RWPE1 (cell line): ENCODE measurements at places on chromosomes 3 and 15.

DNA sequence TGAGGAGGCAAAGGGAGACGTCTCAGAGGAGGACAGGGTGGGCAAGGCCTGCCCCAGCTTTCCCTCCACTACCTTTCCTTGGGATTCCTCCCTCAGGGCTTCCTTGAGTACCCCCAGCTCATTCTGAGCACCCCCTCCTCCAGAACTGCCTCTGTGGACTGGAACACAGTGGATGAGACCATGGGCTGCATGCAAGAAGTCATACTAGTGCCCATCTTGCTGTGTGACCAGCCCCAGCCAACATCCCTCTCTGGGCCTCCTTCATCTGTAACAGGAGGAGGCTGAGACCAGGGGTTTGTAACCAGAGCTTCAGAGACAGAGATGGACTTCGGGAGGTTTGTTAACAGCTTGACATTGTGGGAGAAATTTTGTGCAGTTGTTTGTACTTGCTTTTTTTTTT is 25.6 kb downstream of the FEM1B start:
- DNase-seq, result no peak

DNA sequence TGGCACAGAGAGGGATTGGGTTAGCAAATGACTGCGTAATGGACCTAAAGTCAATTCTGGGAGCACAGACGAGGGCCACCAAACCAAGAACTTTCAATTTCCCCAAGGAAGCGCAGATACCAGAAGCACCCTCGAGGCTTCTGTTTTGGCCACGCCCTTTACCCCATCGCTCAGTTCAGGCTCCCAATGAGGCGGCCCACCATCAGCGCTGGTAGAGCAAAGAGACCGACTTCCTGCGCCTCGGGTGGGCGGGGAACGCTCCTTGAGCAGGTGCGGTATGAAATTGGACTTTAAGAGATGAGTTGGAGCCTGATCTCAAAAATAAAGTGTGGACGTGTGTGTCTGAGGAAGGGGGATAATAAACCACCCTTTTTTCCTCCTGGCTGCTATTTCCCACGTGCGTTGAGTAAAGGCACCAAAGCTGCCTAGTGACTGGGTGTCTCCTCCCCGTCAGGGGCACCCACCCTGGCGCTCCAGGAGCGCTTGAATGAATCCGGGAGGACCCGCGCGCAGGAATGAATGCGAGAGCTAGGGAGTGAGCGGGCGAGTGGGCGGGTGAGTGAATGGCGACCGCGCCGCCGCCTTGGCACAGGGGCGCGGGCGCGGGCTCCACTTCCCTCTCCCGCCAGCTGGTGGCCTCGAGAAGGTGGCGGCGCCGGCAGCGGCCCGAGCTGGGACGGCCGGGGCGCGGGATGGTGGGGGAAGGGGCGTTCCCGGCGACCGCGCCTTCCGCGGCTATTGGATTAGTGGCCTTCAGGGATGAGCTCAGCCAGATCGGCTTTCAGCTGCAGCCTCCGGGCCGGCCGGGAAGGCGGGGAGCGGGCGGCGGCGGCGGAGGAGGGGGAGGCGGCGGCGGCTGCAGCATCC is at the start of gene SPSB4:
SPSB4 (plus strand) TSS at position 772 of the 867 bp plus-strand sequence. CDS start 14,758 bp downstream, outside the sequence.
- peak; percentile 68 for DNase-seq

GRCh38 chr3:13509059-13509815 is 29.1 kb downstream of the HDAC11 start:
- no peak for DNase-seq

DNA sequence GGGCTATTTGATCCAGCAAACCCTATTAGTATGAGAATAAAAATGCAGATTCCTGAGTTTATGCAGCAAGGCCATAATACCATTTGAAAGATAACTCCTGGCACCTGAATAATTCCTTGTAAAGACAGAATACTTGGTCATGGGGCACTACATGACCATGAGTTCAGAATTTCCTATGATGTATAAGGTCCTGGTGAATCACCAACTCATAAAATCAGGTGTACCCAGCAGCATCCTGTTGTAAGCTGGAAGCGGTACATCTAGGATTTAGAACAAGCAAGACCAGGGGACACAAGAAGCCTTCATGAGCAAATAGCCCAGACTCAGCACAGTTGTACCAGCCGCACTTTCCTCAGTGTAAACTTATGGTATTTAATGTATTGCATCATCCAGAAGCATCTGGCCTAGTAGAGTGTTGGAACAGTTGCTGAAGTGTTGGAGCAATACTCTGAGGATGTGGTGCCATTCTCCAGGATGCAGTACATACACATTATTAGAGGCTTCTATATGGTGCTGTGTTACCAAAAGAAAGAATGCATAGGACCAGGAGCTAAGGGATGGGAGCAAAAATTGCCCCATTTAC is 233.4 kb downstream of the SQOR start:
- DNase-seq, result no peak

DNA sequence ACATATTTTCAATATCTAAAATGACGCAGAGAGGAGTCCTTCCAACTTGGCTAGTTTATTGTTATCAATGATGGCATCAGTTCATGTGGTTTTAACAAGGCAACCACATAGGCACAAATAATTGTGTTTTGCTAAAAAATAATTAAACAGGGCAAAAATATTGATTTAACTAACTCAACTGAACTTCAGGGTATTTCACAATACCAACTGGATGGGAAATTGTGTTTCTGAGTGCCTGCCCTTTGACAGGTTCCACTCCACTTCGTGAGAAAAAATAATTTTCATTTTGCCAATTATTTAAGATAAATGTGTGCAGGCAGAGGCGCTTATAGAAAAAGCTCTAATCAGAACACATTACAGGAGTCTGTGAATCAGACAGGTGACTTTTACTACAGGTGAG is 689.3 kb upstream of the CCDC54 start:
- DNase-seq, result no peak

GRCh38 chr3:14471016-14471415 is 68.6 kb downstream of the SLC6A6 start:
- DNase-seq, result no peak

DNA sequence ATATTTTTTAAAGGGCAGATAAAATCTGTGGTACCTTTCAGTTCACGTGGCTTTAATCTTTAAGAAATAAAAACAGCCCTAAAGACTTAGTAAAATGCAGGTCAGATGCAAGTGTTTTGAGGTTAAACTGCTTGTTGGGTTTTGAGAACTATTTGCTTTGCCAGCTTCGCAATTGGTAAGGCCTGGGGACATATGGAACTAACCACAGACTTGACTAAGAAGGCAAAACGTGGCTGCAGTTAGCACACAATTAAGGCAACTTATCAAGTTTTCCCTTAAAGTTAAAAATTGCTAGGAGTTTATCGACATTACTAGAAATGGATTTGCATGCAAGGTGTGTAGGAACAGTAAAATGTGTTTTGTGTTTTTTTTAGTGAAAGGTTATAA is 206.9 kb downstream of the ZNF385D start:
- no peak for DNase-seq

DNA sequence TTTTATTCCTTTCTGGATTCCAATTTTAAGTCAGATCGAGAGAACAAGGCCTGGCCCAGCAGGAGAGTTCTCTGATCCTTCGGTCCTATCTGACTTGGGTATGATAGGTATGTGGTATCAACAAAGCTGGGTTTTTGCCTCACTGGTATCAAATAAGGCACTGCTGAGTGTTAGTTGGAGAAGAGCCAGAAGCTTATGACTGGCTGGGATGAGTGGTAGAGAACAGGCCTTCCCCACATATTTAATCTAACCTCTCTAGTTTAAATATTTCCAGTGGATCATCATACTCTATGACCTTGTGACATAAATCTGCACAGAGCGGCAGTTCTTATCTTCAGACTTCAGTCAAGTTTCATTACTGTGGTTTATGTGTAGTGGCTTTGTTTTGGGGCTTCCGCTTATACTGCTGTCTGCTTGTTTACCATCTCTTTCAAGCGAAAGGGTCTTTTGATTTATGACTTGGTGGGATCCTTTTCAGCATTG is 164.5 kb downstream of the PTPRG start:
- DNase-seq, result no peak

- peak; percentile 16 for DNase-seq
Observed at GRCh38 chr3:190432216-190432615, 17.5 kb downstream of the TMEM207 start.

DNA sequence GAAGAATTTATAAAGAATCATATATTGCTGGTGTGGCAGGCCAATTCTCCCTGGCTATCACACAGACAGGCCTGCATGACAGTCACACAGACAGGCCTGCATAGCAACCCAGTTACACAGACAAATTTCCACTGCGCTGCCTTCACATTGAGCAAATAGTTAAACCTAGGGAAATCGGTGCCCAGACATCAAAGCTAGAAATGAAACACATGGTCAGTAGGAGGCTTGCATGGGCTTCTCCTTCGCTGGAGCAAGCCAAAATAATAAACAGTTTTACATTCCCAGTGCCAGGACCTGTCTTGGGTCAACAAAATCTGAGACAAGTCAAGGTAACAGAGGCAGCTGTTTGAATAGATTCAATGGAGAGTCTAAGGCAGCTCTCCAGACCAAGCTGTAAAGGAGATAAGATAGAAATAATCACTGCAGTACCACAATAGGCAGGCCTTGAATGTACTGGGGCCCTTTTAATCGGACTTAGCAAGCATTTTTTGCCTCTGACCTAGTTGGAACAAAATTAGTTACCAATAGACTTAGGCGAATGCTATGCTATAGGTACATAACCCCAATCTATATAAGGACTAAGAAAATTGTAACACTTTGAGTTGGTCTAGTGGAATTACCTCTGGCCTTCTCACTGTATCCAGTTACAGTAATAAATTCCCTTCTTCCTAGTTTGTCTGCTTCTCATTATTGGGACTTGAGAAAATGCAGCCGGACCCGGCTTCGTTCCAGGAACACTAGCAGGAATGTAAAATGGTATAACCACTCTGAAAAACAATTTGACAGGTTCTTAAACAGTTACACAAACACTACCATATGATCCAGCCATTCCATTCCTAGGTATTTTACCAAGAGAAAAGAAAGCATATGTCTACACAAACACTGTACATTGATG is 274.7 kb upstream of the UBE2E2 start:
- no peak for DNase-seq
